ENCODE measurements at places on chromosomes 4 and X. TPM values are rescaled to one million over a fixed set of nuclear protein-coding genes. Genes with fewer than 3 reads are reported as not detected.

DNA sequence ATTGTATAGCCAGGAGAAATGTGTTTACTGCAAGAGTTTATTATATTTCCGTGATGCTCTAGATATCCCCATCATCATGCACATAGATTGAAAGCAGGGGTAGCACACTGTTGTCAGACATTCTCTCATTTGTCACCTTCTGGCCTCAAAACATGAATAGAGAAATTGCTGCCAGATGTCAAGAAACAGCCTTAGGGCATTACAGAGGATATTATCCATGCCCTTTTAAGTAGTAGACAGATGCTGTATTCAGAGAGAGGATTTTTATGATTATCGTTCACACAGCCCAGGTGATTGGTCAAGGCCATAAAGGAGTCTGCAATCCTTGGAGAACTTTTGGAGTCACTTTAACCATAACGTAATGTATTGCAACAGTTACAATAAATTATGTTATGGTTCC lies 1961.5 kb upstream of the TENM3 start:
- DNase-seq: no peak

DNA sequence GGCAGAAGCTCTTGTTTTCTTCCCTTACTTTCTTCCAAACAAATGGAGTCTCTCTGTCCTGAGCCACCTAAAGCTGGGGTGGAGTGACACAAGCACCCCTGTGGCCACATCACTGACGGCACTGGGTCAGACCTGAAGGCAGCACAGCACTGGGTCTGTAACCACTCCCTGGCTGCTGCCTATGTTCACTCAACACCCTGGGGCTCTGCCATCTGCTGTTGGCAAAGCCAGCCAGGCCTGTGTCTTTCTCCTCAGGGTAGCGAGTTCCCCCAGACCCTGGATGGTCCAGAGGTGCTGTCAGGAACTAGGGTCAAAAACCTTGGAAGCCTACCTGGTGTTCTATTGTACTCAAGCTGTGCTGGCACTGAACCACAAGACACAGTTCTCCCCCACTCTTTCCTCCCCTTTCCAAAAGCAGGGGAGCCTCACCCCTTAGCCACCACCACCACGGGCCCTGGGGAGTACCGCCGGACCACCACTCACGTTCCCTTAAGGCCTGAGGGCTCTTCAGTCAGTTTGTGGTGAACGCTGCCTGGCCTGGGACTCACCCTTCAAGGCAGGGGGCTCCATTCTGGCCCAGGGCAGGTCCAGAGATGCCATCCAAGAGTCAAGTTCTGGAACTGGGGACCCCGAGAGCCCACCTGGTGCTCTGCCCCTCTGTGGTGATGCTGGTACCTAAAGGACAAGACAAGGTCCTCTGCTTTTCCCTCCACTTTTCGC lies 31.5 kb downstream of the TMEM271 start:
- no peak for DNase-seq

DNA sequence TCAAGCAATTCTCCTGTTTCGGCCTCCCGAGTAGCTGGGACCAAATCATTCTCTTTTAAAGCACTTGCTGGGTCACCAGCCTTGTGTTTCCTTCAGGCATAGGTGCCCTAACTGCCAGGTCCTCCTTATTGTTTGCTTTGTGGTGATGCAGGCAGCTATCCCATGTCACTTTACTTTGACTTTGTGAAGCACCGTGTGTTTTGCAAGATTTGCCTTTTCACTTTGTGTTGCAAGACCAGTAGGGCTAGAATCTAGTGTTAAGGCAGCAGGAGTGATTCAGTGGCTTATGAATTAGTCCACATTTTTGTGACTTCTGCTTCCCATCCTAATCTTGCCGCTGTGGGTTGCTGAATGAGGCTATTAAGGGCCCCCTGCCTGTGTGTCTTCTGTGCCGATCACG lies 20.2 kb downstream of the SYAP1 start:
- DNase-seq: no peak

DNA sequence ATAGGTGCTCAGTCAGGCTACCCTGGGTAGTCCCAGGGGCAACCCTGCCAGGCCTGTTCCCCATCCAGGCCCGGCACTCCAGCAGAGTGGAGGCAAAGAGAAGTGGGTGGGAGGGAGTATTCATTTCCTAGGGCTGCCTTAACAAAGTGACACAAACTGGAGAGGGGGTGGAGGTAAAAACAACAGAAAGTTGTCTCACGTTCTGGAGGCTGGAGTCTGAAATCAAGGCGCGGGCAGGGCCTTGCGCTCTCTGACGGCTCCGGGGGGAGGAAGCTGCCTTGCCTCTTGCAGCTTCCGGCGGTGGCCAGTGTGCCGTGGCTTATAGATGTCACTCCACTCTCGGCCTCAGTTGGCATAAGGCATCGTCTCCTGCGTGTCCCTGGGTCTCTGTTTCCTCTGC lies 90.8 kb downstream of the DCTD start:
- DNase-seq: peak; percentile 35

The STPG2 gene
- 0.12 TPM for total RNA-seq

The ATP2B3 gene
- 0.05 TPM for total RNA-seq
